ENCODE measurements at places on chromosomes 16 and 17. TPM values are rescaled to one million over a fixed set of nuclear protein-coding genes. Genes with fewer than 3 reads are reported as not detected.

Gene RNU2-1
- 2,621 TPM for total RNA-seq

Gene DERL2
- total RNA-seq: 30.0 TPM

DNA sequence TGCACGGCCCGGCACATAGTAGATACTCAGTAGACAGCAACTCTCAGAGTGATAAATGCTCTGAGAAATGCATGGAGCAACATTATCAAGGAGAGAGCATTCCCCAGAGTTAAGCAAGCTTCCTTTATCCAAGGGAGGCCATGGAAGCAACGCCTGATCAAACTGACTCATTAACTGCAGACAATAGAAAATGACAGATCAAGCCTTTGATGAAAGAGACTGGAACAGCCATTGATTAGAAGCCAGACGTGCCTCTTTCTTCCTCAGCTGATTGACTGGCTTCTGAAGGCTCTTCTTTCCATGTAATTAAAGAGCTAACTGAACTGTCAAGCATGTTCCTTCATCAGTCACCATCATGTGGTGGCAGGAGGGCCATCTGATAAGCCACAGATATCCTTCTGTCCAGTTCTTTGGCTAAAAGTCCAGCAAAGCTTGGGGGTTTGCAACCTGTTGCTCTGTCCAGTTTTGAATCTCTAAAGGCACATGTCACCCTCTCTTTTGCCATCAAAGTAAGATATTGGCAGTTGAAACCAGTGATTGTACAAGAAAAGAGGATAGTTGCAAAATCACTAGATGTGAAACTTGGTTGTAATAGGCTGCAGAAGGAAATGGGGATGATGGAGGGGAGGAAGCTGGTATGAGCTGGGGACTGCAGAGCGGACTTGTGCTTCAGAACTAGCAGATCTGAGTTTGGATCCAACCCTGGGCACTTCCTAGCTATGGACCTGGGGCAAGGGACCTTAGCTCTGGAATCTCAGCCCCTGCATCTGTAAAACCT is 188.0 kb downstream of the HAPSTR1 start:
- no peak for DNase-seq
- H3K36me3 ChIP-seq: no peaks in the 10 kb centered on the region
- H3K27me3 ChIP-seq: no peaks in the 10 kb centered on the region
- H3K4me3 ChIP-seq: no peak overlapping the region
- no peaks in the 10 kb centered on the region for H3K4me1 ChIP-seq
- H3K27ac ChIP-seq: no peak overlapping the region

DNA sequence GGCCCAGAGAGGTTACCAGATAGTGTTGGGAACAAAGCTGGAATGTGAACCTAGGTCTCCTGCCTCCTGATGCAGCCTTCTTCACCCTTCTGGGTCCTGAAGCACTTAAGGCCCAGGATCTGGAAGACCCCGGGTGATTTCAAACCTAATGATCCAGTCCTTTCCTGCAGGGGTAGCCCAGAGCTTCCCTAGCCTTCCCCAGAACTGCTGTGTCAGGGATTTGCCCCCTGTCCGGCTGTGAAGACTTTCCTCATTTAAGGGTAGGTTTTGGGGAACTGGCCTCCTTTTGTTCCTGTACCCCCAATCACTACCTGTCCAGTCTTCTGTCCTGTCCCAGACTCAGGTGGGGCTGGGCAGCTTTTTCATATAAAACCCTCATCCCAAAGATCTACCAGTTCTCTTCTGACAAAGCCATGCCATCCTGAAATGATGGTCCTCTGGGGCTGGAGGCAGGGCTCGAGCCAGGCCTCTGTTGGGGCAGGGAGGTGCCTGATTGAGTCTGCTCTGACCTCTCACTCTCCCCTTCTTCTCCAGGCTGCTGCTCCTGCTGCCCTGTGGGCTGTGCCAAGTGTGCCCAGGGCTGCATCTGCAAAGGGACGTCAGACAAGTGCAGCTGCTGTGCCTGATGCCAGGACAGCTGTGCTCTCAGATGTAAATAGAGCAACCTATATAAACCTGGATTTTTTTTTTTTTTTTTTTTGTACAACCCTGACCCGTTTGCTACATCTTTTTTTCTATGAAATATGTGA is 1.3 kb downstream of the MT1X start:
- H3K27me3 ChIP-seq: no peaks in the 10 kb centered on the region
- peak overlapping the region; percentile 92 for H3K27ac ChIP-seq
- no peak for DNase-seq
- peak overlapping the region; percentile 88 for H3K4me3 ChIP-seq
- H3K4me1 ChIP-seq: peaks cover 45% of the 10 kb centered on the region

Gene METTL22
- total RNA-seq: 78.1 TPM

DNA sequence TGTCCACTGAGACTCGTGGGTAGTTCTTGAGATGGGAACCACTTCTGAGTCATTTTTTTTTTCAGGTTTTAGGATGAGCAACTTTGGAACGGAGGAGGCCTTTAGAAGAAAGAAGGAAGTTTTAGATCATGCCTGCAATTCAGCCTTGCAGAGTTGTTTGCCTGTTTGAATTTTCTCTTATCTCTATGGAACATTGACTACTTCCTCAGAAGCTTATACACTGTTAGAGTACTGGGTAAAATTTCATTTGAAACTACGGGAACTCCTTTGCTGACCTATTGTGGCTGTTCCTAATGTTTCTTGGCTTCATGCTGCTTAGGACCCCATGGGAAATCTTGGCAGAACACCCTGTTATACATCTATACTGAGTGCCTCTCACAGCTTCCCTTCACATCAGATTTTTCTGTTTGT is 70.8 kb downstream of the MAP2K6 start:
- H3K36me3 ChIP-seq: no peaks in the 10 kb centered on the region
- H3K4me1 ChIP-seq: peaks cover 42% of the 10 kb centered on the region
- H3K4me3 ChIP-seq: peak overlapping the region; percentile 26

- no peak overlapping the region for H3K4me3 ChIP-seq
- no peak for DNase-seq
- no peak overlapping the region for H3K27ac ChIP-seq
These were observed 8.5 kb upstream of the TVP23B start for GRCh38 chr17:18772471-18772870.

DNA sequence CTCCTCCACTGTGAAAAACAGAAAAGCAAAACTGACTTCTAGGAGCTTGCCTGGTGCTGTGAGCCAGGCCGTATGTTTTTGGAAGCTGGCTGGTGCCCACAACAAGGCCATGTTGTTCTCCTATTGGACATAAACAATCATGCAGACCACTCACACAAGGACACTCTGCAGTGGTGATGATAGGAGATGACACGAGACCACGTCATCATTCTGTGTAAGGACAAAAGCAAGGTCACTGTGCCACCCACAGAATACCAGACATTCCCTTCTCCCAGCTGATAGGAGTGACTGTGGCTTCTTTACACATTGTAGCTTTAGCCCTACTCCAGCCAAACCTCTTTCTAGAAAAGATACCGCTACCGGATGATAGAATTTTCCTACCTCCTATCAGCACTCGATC is 47.7 kb upstream of the LCMT1 start:
- no peak overlapping the region for H3K4me3 ChIP-seq
- DNase-seq: no peak
- H3K27ac ChIP-seq: no peak overlapping the region
- H3K27me3 ChIP-seq: no peaks in the 10 kb centered on the region
- H3K36me3 ChIP-seq: no peaks in the 10 kb centered on the region

- H3K36me3 ChIP-seq: no peaks in the 10 kb centered on the region
- no peak overlapping the region for H3K27ac ChIP-seq
- DNase-seq: peak; percentile 43
- H3K27me3 ChIP-seq: no peaks in the 10 kb centered on the region
- no peak overlapping the region for H3K4me3 ChIP-seq
- peaks cover 16% of the 10 kb centered on the region for H3K4me1 ChIP-seq
These were observed 14.5 kb upstream of the RASD1 start for GRCh38 chr17:17510456-17511292.

Gene TBC1D3
- not detected for total RNA-seq

Gene COL1A1
- total RNA-seq: 10.2 TPM

DNA sequence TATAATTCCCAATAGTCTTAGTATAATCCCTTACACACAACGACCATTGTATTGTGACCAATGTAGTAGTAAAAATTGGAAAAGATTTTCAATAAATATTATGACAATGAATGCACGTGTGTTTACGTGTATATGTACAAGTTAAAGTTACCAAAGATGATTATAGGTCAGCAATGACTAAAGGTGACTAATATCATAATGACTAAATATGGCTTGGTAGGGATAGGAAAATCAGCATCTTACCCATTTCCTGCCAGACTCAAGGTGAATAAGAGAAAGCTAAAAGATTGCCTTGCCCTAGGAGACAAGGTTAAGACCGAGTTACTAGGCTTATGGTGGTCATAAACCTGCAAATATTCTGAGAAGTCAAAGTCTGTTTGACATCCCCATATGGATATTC is 34.4 kb downstream of the CPD start:
- no peaks in the 10 kb centered on the region for H3K36me3 ChIP-seq
- H3K4me1 ChIP-seq: no peaks in the 10 kb centered on the region
- no peak overlapping the region for H3K27ac ChIP-seq
- no peaks in the 10 kb centered on the region for H3K27me3 ChIP-seq
- H3K4me3 ChIP-seq: no peak overlapping the region
- DNase-seq: no peak

DNA sequence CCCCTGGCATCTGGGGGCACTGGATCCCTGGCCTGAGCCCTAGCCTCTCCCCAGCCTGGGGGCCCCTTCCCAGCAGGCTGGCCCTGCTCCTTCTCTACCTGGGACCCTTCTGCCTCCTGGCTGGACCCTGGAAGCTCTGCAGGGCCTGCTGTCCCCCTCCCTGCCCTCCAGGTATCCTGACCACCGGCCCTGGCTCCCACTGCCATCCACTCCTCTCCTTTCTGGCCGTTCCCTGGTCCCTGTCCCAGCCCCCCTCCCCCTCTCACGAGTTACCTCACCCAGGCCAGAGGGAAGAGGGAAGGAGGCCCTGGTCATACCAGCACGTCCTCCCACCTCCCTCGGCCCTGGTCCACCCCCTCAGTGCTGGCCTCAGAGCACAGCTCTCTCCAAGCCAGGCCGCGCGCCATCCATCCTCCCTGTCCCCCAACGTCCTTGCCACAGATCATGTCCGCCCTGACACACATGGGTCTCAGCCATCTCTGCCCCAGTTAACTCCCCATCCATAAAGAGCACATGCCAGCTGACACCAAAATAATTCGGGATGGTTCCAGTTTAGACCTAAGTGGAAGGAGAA is 13.5 kb downstream of the STH start:
- no peak overlapping the region for H3K27ac ChIP-seq
- no peaks in the 10 kb centered on the region for H3K27me3 ChIP-seq
- no peak for DNase-seq
- H3K36me3 ChIP-seq: peaks cover 38% of the 10 kb centered on the region
- H3K4me1 ChIP-seq: peaks cover 7% of the 10 kb centered on the region

- H3K27ac ChIP-seq: no peak overlapping the region
- H3K27me3 ChIP-seq: no peaks in the 10 kb centered on the region
- DNase-seq: no peak
- no peaks in the 10 kb centered on the region for H3K4me1 ChIP-seq
These were observed 23.8 kb downstream of the EZH1 start for GRCh38 chr17:42720996-42721583.

DNA sequence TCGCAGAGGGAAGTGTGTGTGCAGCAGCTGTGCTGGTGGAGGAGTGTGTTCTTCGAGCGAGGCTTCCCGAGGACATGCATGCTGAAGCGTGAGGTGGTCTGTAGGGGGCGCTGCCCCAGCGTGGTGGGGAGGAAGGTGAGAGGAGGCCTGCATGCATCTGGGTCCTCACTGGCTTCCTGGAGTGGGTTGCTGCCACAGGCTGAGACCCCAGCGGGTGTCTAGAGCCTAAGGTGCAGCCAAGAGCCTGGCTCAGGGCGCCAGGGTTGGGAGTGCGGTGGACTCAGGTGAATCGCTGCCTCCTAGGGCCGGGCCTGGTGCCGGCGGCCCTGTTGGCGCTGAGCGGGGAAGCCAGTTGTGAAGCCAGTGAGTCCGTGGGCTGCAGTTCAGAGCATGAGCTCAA is 7.5 kb upstream of the HSD3B7 start:
- H3K36me3 ChIP-seq: peaks cover 100% of the 10 kb centered on the region

- no peaks in the 10 kb centered on the region for H3K4me1 ChIP-seq
- DNase-seq: no peak
- H3K4me3 ChIP-seq: no peak overlapping the region
- H3K27me3 ChIP-seq: no peaks in the 10 kb centered on the region
- no peaks in the 10 kb centered on the region for H3K36me3 ChIP-seq
These were observed 85.7 kb downstream of the CMIP start for GRCh38 chr16:81530296-81530721.

DNA sequence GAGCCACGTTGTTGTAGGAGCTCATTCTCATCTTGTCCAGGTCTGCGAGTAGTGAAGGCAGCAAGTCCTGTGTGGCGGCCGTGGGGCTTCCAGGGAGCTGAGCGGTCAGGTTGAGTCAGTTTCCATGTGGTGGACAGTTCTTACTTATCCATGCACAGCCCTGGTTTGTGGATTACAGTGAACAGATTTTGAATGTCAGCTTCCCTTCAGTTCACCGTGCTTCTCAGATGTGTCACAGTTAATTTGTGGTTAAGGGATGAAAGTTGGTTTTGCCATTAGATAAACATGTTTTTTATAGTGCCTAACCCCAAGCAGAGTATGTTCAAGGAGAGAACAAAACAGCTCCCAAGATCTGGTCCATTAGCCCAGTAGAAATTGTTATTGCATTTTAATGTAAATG is 103.1 kb downstream of the RPTOR start:
- no peak overlapping the region for H3K4me3 ChIP-seq
- DNase-seq: no peak
- H3K36me3 ChIP-seq: peaks cover 8% of the 10 kb centered on the region
- H3K27ac ChIP-seq: peak overlapping the region; percentile 64
- peaks cover 39% of the 10 kb centered on the region for H3K4me1 ChIP-seq
- H3K27me3 ChIP-seq: no peaks in the 10 kb centered on the region

DNA sequence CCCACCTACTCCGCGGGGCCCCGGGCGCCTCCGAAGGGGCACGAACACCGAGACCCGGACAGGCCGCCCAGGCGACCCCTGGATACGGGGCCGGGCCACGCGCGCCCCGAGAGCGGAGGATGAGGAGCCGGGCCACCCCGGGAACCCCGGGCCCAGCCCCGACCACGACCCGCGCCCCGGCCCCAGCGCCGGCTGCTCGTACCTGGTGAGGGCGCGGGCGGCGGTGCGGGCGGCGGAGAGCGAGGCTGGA is 192 bp downstream of the FASN start:
- peak overlapping the region; percentile 97 for H3K27ac ChIP-seq
- peak overlapping the region; percentile 87 for H3K4me3 ChIP-seq
- DNase-seq: no peak
- H3K4me1 ChIP-seq: peaks cover 29% of the 10 kb centered on the region

DNA sequence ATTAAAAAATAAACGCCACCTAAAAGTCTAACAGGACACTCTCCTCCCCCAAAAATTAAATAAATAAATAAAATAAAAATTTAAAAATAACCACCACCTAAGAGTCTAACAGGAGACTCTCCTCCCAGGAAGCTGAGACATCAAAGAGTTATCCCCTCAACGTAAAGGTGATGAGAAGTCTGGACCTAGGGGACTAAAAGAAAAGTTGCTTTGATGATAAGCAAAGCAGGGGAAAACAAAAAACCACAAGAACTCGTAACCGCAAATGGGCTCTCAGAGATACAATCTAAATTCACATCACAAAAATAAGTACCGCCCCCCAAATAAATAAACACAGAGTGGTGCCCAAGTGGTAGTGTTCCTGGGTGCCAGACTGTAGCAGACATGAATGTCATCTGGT is 412.2 kb downstream of the ZFHX3 start:
- no peak overlapping the region for H3K4me3 ChIP-seq
- peaks cover 3% of the 10 kb centered on the region for H3K27me3 ChIP-seq
- H3K36me3 ChIP-seq: no peaks in the 10 kb centered on the region
- H3K27ac ChIP-seq: no peak overlapping the region
- DNase-seq: no peak
- H3K4me1 ChIP-seq: no peaks in the 10 kb centered on the region

Data from psoas muscle (tissue), 8 donors.